Fibroblast of mammary gland (primary cell): ENCODE measurements at places on chromosomes 1 and 21.
A peak's percentile ranks its signal among the peaks of the same experiment; 100 is the strongest.

GRCh38 chr1:113185463-113186104 lies 112.6 kb downstream of the LRIG2 start:
- DNase-seq, result no peak

DNA sequence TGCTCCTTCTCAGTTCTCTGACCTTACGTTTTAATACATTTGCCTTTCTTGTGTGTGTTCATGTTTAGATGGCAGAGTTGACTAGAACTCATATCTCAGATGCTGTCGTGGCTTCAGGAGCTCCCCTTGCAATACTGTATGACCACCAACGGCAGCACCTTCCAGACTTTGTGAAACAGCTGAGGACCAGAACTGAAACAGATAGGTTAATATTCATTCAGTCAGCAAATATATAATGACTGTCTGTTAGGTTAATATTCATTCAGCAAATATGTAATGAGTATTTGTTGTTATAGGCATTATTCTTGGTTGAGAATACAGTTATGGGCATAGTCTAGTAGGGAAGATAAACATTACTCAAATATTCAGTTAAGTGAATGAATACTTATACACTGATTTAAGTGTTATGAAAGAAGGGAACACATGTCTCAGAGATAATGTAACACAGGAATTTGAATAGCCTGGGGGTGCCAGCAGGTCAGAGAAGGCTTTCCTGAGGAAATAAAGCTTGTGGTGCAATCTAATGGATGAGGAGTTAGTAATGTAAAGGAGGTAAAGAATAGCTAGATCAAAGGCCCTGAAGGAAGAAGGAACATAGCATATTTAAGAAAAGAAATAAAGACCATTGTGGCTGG lies 88.5 kb downstream of the CEP350 start:
- peak; percentile 43 for DNase-seq

- no peak for DNase-seq
Measured at GRCh38 chr1:204834336-204834735, 36.3 kb upstream of the NFASC start.

- DNase-seq, result no peak
Measured at GRCh38 chr1:30790850-30791778, 33.5 kb upstream of the LAPTM5 start.

DNA sequence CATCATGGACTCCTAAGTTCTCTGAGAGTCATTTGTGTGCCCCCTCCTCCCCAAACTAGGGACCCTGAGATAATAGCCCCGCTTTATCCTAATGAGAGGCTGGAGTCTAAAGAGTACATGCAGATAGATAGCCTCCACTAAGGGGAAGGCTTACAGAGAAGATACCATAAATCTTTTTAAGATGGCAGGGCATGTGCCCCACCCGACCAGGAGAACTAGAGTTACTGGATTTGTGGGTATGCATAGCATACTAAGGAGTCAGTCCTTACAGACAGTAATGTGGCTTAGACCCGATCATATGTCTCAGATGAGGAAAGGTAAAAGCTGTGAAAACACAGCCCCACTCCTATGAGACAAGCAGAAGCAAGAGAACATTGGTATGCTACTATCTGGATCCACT lies 25.7 kb upstream of the PKN2 start:
- DNase-seq, result no peak

DNA sequence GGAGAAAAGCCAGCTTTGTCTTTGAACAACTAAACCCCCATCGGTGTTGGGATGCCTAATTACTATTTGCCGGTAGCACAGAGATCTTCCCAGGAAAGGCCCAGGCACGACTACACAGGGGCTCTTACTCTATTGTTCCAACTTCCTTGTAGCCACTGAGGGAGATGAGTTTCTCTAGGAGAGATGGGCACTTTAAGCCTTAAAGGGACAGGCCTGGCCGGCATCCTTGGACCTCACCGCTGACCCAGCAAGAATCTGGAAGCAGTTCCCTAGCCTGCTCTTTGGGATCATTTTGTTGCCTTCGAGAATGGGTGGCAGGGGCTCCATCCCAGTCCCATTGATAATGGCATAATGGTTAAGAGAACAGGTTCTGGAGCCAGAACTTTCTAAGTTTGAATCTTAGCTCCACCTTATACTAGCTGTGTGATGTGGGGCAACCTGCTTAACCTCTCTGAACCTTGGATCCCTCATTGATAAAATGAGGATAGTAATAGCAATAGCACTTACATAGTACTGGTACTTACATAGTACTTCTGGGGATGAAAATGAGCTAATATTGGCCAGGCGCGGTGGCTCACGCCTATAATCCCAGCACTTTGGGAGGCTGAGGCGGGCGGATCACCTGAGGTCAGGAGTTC lies 239.1 kb upstream of the TMEM51 start:
- DNase-seq, result no peak

DNA sequence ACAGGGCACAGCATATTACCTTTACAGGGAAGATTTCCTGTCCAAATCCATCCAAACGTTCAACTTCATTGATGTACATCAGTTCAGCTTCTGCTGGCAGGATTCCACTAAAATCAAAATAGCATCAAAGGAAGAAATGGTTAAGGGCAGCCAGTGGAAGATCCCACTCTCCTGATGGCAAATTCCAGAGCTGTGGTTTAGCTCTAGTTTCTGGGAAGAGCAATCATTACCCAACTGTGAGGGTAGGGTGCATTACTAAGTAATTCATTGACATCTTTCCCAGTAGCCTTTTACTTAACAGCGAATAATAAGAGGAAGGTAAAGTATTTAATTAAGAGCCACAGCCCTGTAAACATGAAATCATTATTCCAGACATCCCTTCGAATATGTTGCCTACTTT lies 120.7 kb downstream of the SMYD2 start:
- DNase-seq, result no peak

DNA sequence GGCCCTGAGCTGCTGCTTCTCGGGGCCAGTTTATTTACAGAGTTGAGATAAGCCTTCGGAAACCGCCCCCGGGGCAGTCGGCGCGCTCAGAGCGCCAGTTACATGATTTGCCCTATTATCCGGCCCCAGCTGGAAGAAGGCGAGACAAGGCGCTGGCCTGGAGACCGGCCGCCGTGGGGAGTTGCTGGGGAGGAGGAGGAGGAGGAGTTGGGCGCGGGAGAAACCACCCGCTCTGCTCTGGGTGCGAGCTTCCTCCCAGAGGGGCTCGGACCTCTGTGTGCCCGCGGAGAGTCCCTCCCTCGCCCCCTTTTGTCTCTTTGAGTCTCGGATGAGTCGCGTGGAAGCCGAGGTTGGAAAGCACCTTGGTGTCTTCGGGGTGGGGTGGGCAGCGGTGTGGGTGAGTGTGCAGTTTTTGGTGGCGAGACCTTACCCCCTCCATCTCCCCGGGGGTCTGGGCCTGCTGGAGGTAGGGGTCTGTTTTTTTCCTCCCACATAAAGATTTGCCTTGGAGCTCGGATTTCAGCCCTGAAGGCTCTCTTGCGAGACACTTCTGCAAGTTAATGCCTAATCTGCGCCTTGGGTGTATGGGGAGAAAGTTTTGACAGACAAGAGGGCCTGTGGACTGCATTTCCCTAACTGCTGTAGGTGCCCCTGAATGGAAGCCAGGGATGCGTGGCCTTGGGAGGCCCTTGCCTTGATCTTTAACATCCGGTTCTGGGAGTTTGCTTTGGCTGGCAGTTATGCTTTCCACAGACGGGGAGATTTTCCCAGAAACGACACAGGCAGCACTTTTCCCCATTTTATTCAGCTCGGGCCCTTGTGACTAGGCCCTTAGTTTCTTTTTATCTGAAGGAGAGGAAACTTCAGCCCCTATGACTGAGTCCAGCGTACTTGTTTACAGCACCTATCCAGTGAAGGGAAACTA lies 80.0 kb downstream of the NDUFS5 start:
- peak; percentile 51 for DNase-seq

- no peak for DNase-seq
Measured at GRCh38 chr1:3558036-3558726, 53.1 kb downstream of the MEGF6 start.

GRCh38 chr1:155940482-155940992 lies 901 bp upstream of the RXFP4 start:
- peak; percentile 40 for DNase-seq

GRCh38 chr1:39816415-39817090 lies 27.9 kb upstream of the BMP8B start:
- peak; percentile 91 for DNase-seq

GRCh38 chr1:8560035-8560434 lies 242.1 kb downstream of the SLC45A1 start:
- DNase-seq, result no peak

GRCh38 chr1:232951180-232951579 lies 769 bp downstream of the NTPCR start:
- no peak for DNase-seq

DNA sequence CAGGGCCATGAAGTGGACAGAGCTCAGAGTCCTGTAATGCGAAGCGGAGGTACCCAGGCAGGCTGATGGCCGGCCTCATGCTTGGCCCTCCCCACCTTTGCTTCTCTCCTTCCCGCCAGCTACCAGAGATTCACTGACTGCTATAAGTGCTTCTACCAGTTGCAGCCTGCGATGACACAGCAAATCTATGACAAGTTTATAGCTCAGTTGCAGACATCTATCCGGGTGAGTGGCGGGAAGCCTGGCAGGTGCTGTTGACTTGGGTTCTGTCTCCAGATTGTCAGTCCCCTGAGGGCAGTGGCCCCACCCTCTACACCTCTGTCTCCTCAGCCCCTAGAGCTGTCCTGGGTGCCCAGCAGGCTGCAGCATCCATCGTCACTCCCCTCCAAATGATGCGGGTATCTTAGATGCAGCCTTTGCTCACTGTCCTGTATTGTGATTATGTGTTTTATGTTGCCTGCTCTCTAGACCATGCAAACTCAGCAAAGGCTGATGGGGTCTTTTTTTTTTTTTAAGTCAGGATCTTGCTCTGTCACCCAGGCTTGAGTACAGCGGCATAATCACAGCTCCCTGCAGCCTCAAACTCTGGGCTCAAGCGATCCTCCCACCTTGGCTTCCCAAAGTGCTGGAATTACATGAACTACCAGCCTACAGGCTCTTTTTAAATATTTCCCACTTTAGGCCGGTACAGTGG lies 9.6 kb upstream of the BGLAP start:
- DNase-seq, result no peak

DNA sequence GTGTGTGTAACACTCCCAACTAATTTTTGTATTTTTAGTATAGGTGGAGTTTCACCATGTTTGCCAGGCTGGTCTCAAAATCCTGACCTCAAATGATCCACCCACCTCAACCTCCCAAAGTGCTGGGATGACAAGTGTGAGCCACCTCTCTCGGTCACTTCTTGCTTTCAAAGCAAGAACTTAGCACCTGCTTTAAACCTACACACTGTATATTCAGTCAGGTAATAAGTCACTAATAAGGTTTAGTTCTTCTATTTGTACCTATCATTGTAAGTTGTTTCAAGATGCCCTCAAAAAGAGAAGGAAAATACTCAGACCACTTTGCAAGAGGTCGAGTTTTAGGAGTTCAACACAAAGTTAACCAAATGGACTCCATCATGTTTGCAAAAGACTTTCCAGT lies 431.3 kb downstream of the MRPL39 start:
- no peak for DNase-seq

DNA sequence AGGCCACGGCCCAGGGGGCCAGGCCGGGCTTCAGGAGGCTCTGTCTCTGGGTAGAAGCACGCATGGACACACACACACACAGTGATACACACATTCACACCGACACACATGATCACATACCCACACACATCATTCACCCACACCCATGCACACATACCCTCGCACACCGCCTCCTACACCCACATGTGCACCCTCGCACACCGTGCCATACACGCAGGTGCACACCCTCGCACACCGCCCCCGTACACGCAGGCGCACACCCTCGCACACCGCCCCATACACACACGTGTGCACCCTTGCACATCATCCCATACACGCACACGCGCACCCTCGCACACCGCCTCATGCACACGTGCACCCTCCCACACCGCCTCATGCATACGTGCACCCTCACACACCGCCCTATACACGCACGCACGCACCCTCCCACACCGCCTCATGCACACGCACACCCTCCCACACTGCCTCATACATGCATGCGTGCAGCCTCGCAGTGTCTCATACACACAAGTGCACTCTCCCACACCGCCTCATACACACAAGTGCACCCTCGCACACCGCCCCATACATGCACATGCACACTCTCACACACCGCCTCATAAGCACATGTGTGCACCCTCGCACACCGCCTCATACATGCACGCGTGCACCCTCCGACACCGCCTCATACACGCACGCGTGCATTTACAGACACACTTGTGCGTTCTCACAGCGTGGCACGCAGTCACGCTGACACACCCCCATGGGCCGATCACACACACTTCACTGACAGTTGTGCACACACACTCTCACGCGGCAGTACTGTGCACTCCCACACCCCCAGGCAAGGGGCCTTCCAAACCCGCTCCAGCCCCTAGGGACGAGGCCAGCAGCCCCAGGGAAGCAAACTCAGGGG lies 128.1 kb downstream of the SIK1 start:
- DNase-seq, result no peak

DNA sequence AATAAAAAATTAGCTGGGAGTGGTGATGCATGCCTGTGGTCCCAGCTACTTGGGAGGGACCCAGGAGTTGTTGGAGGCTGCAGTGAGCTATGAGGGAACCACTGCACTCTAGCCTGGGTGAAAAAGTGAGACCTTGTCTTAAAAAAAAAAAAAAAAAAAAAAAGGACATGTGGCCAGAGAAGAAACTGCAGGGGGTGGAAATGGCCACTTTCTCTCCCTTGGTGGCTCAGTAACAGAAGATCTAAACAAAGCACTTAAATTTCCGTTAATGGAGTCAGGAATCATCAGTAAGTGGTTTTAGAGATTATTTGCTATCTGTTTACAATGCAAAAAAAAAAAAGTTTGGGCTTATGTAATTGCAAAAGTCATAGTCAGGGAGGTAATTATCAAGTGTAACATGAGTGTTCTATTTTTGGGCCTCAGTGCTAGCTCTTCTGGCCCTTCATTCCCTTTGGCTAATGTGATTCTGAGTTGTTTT lies 19.3 kb upstream of the OPRD1 start:
- no peak for DNase-seq
